ENCODE measurements at places on chromosomes 1 and 21.

- no peak for DNase-seq
Measured at GRCh38 chr21:45623436-45623835, 20.1 kb upstream of the PCBP3 start.

DNA sequence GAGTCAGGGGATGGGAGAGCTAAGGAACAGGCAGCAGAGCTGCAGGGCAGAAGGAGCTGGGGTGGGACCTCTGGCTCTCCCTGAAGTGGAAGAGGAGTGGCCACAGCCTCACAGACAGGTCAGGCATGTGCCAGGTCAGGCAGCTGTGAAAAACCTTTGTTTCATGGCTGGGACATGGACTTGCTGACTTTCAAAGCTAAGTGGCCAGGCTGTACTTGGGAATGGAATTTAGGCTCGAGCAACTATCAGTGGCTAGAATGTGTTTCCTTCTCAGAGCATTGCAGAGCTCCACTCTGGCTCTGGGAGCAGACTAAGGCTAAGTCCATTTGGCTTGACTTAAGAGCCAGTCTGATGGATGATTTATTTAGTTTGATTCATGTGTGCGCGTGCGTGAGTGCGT lies 385.1 kb downstream of the LMX1A start:
- no peak for DNase-seq

DNA sequence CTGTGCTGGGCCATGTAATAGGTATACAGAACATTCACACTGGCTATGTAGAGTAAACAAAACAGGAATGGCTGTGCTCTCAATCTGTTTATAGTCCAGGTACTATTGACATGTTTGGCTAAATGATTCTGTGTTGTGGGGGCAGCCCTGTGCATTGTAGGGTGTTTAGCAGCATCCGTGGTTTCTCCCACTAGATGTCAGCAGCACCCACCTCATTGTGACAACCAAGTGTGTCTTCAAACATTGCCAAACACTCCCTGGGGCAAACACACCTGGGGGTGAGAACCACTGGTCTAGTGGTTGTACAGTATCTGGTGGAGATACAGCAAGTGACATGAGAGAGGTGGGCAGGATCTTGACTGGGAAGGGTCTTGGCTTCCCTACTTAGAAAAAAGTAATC lies 80.4 kb upstream of the SPATA6 start:
- DNase-seq, result no peak

DNA sequence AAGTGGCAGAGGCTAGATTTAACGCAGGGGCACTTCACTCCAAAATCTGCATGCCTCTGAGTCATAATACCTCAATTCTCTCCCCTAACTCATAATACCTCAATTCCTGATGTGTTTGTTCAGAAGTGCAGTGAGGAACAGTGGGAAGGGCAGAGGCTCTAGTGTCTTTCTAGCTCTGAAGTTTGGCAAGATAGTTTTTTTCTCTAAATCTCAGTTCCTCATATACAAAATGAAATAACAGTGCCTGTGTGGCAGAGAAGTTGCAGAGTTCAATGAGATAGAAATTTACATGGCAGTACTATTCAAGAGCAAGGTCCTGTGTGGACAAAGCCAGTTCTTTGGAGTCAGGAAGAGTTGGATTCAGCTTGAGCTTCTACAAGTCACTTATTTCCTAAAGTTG lies 9.8 kb downstream of the JUN start:
- DNase-seq, result no peak

DNA sequence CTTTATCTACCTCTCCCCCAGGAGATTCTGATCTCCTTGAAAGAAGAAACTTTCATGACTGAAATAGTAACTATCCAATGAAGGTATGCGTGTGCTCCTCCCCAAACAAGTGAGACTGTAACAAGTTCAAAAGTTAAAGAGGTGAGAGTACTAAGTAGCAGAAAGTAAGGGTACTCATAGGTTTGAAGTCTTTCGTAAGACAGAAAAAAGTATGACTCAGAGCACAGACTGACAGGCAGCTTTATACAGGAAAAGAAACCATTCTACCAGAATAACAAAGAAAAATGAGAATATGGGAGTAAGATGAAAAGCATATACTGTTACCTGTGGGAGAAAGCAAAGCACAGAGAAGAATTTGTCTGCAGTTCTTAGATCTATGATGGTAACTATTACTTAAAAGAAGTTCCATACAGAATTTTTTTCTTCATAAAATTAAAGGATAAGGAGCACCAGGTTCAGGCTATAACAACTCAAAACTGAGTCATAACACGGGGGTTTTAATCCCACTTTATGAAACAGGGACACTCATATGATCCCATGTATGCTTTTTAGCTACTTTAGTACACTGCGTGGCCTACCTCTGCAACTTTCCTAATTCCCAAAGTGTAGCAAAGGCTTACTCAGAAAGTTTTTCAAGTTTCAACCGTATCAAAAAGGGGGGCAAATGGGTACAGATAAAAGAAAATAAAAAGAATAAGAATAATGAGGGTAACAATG lies 52.0 kb downstream of the FOXJ3 start:
- DNase-seq, result no peak

DNA sequence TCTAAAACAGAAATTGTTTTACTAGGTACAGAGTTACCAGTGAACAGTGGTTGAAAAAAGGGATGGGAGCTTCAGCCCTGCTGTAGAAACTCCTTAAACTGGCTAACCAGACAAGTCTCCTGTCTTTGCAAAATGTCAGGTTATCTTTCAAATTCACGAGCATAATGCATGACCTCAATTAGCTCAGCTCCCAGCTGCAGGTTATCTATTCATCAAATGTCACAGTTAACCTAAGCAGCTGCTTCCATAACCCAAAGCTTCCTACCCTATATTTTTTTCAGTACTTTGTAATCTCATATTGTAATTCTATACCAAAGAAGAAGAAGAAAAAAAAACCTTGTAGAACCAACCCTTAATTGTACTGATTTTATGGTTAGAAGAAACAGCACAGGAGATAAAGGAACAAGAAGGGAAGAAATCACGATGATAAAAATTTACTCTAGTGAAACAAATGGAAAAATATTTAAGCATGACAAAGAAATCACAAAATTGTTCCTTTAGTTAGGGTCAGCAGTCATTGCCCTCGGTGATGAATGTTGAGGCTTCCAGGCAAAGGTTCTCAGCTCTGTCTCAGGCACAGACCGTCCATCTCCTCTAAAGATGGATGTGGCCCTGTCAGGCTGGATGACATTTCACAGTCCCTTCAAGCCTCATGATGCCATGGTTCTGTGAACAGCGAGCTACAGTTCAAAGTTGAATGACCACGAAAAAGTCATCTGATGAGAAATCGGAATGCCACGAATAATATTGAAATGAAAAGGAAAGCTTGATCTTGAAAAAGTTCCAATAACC lies 95.9 kb downstream of the PLD5 start:
- no peak for DNase-seq

GRCh38 chr1:60942896-60943638 lies 139.3 kb upstream of the NFIA start:
- no peak for DNase-seq

DNA sequence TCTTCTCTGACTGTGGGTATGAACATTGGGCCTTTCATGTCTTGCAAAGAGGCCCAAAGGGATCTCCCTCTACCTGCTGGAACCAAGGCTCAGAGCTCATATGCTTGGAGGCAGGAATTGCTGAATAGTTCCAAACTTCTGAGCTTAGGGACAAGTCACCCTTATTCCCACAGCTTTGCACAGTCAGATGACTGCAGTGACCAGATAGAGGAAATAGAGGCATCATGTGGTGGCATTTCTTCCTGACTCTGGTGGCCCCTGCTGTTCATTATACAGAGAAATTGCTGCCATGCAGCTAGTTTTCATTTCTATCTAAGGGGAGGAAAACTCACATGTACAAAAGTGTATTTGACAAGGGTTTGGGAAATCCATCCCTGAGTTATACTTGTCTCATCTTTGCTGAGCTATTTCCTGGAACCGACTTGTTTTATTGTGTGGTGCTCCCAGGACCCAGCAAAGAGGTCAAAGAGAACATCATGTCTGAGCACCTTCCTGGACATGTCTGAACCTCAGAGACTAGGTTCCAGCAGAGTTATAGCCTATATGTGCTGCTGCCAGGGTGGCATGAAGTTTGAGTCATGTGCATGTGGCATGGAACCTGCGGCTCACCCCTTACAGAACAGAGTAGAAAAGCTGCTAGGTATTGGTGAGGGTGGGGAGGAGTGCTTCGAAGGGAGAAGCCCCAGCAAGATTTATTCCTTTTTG lies 131.2 kb downstream of the PIK3R3 start:
- DNase-seq, result no peak

GRCh38 chr1:12305377-12305776 lies 75.5 kb downstream of the VPS13D start:
- DNase-seq, result no peak

- no peak for DNase-seq
Measured at GRCh38 chr1:236220473-236220872, 61.3 kb downstream of the ERO1B start.

- DNase-seq, result no peak
Measured at GRCh38 chr1:205449254-205449749, 6.5 kb downstream of the BLACAT1 start.

DNA sequence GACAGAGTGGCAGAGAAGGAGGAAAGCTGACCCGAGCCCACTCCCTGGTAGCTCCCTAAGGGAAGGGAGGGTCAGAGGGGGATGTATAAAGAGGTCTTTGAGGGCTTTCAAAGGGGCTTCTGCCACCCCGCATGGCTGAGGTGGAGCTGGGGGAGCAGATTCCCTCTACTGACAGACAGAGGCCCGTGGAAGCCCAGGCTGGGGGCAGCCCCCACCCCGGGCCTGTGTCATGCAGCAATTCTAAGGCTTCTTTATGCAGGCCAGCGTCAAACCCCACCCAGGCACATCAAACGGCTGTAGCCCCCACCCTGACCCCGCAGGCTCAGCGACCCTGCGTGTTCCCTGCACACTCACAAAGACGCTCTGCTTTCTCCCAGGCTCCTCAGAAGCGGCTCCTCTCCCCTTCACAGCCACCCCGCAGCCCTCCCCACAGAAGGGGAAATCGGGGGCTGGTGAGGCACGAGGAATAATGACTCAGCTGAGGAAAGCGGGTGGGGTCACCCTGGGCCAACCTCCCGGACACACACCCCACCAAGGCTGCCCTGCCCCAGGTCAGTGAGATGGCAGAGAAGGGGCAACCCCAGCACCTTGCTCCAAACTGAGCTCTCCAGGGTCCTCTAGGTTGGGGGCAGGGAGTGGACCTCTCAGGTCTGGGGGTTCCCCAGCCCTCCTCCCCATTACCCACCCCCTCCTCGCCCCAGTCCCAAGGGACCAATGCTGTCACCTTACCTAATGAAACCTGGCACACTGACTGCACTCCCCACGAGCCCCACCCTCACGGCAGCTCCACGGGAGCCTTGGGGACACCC lies 10.8 kb downstream of the SLC45A3 start:
- DNase-seq, result no peak

GRCh38 chr1:185821612-185822385 lies 87.6 kb downstream of the HMCN1 start:
- DNase-seq, result no peak

GRCh38 chr1:147912553-147912952 lies 10.0 kb downstream of the GJA8 start:
- no peak for DNase-seq

DNA sequence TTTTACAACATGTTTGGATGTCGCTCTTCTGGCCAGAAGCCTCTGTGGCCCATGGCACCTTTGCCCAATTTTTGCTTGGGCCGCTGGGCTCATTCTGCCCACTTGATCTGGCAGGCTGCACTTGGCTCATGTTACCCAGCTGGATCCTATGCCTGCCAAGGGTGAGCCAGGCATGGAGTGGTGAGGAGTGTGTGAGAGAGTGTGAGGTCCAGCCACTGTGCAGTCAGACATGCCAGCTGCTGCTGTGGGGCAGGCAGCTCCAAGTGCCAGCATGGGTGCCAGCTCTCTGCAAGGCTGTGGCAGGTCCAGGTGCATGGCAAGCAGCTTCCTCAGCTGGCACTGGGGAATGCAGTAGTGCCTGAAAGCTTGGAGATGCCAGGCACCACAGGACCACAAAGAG lies 71.0 kb downstream of the EBNA1BP2 start:
- DNase-seq, result no peak

- DNase-seq, result no peak
Measured at GRCh38 chr1:36524359-36525062, 41.8 kb upstream of the CSF3R start.

DNA sequence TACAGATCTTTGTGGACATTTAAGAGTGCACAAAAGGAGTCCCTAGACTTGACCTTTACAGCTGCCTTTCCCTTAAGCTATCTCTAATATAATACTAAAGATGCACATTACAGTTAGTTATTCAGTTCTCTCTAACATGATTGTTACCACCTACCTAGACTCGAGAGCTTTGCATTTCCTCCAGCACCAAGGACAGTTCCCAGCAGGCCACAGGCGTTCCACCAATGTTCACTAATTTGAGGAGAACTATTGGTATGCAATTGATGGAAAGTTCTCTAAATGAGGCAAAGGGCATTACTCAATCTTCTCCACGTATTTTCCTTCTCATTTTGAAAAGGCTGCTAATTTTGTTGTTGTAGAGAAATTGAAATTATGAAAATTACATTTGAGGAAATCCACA lies 5.4 kb upstream of the NTNG1 start:
- no peak for DNase-seq

- peak; percentile 27 for DNase-seq
Measured at GRCh38 chr1:1136547-1137230, 20.8 kb upstream of the C1orf159 start.

GRCh38 chr1:206067486-206068227 lies 14.7 kb downstream of the RHEX start:
- no peak for DNase-seq

- no peak for DNase-seq
Measured at GRCh38 chr1:10299151-10299550, 88.8 kb downstream of the KIF1B start.

- DNase-seq, result no peak
Measured at GRCh38 chr1:11143907-11144306, 44.2 kb upstream of the EXOSC10 start.

GRCh38 chr1:64540265-64540791 lies 70.4 kb downstream of the CACHD1 start:
- DNase-seq, result no peak

DNA sequence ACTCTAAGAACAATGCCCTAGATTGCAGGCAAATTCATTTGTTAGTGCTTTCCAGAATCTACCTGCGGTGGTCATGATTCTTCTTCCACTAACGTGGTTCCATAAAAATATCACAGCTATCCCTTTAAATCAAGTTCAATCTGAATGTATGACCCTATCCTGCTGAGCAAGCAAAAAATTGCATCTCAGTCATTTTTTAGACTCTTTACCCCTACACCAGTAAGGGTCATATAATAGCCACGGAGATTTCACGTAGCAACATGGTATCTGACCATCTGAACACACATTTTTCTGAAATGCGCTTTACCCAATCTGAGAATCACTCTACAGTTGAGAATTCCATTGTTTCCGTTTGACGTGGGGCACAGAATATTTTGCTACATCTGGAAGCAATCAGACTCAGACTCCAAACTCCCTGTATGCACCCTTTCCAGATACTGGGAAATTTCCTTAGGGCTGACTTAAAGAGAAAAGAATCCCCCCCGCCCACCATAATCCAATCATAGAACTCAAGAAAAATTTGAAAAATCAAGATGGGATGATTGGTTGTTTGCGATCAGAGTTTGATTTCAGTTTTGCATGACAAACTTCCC lies 699.2 kb upstream of the ZP4 start:
- no peak for DNase-seq

GRCh38 chr21:31665397-31665796 lies 5.9 kb downstream of the SOD1 start:
- no peak for DNase-seq

- no peak for DNase-seq
Measured at GRCh38 chr1:53568540-53568939, 109.3 kb downstream of the DMRTB1 start.

GRCh38 chr1:204438628-204439027 lies 27.0 kb upstream of the PPP1R15B start:
- DNase-seq, result no peak
